Neural progenitor cell (in vitro differentiated cells): ENCODE measurements at places on chromosomes 6 and 20. TPM values are rescaled to one million over a fixed set of nuclear protein-coding genes. Genes with fewer than 3 reads are reported as not detected.

PRSS16 gene
- total RNA-seq: 4.3 and 7.2 TPM in 2 replicates

DNA sequence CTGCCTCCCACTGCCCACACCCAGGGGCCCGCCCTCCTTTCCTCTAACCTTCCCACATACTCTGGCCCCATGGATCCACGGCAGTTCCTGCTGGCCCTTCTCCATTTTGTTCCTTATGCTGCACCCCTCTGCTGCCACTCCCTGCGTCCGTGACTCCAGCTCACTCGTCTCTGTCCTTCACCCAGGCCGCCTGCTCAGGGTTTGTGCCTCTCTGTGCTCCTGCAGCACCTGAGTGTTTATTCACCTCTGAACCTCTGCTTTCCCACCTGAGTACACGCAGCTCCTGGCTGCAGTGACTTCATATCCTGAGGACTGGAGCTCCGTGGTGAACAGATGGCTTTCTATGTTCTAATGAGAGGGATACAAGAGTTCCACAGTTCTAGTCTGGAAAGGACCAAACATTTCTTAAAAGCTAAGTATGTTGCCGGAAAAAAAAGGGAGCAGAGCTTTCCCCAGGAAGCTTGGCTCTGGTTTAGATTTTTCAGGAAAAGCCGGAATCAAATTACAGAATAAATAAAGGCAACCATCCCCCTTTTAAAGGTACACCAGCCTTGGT lies 1.5 kb upstream of the GNRH2 start:
- H3K27ac ChIP-seq: no peak overlapping the region
- DNase-seq: no peak
- H3K4me3 ChIP-seq: no peak overlapping the region
- H3K36me3 ChIP-seq: no peaks in the 10 kb centered on the region
- no peaks in the 10 kb centered on the region for H3K27me3 ChIP-seq
- H3K4me1 ChIP-seq: peaks cover 3% of the 10 kb centered on the region

DNA sequence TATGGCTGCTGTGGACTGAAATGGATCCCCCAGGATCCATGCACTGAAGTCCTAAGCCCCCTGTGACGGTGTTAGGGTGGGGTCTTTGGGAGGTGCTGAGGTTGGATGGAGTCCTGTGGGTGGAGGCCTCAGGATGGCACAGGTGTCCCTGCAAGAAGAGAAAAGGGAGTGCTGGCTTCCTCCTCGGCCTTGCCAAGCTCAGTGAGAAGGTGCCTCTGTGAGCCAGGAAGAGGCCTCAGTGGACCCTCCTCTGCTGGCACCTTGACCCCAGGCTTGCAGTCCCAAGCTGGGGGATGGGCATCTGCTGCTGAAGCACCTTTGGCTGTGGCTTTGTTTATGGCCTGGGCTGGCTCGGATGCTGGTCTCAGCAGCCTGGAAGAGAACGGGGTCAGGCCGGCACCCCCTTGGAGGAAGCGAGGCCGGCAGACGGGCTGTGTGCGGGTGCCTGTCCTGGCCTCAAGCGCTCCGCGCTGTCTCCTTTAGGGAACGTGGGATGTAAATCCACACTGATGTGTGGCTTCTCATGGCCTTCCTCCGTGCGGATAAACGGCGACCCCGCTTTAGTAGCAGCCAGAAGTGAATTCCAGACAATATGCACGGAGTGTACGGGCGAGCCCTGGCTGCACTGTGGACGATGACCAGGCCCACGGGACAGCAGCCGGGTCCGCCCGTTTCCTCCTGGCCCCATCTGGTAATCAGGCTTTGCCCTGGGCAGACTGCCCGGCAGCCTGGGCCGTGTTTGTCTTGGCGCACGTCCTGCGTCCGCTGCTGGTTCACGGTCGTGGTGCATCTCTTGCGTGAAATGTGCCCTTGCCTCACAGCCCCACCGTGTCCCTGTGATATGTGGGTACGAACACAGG lies 182.6 kb downstream of the ERMARD start:
- peaks cover 28% of the 10 kb centered on the region for H3K4me1 ChIP-seq
- no peaks in the 10 kb centered on the region for H3K36me3 ChIP-seq
- DNase-seq: no peak
- no peak overlapping the region for H3K27ac ChIP-seq
- H3K4me3 ChIP-seq: no peak overlapping the region

DNA sequence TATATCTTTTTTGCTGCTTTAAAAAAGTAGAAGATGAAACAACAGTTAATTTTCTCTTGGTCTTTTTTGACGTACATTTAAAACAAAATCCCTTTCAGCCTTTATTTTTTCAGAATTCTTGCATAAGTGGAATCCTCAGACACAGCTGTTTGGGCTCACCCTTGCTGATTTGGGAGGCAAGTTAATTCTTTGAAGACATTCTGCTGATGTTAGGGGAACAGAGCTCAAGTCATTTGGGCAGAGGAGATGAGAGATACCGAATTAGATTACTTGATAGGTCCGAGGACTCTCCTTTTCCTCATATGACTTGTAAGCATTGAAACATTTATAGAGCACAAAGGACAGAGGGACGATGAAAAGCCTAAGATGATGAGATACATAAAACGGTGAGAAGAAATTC lies 567.9 kb upstream of the CITED2 start:
- DNase-seq: no peak
- no peak overlapping the region for H3K4me3 ChIP-seq
- no peak overlapping the region for H3K27ac ChIP-seq
- no peaks in the 10 kb centered on the region for H3K27me3 ChIP-seq
- H3K4me1 ChIP-seq: peaks cover 38% of the 10 kb centered on the region

DNA sequence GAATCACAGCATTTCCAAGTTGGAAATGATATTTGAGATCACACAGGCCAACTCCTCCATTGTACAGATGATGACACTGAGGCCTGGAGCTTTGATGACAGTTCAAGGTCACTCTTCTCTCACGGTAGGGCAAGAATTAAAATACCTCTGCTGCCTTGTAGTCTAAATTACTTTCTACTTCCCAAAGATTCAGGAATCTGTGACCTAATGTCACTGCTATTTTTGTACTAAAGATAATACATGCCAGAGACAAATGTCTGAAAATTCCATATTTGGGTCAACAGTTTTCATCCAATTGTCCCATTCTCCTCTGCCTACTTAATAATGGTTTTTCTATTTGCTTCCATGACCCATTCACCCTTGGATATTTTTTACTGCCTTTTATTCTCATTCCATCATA lies 160.0 kb downstream of the SOD2 start:
- H3K36me3 ChIP-seq: no peaks in the 10 kb centered on the region
- H3K27me3 ChIP-seq: peaks cover 14% of the 10 kb centered on the region
- H3K4me3 ChIP-seq: no peak overlapping the region
- H3K4me1 ChIP-seq: no peaks in the 10 kb centered on the region
- no peak for DNase-seq
- no peak overlapping the region for H3K27ac ChIP-seq
